Neural progenitor cell (in vitro differentiated cells): ENCODE measurements at places on chromosomes 12 and 14. TPM values are rescaled to one million over a fixed set of nuclear protein-coding genes. Genes with fewer than 3 reads are reported as not detected.

- DNase-seq: no peak
Measured at GRCh38 chr12:68252077-68252476, 1.3 kb downstream of the IL22 start.

GRCh38 chr14:82905762-82906161 lies 1372.1 kb upstream of the SEL1L start:
- no peak for DNase-seq

GRCh38 chr14:58805057-58805456 lies 167.3 kb downstream of the DACT1 start:
- DNase-seq: no peak

GRCh38 chr12:106345746-106346145 lies 11.8 kb upstream of the POLR3B start:
- DNase-seq: peak; percentile 72

- peak; percentile 9 for DNase-seq
Measured at GRCh38 chr14:25381498-25381897, 331.6 kb upstream of the STXBP6 start.

DNA sequence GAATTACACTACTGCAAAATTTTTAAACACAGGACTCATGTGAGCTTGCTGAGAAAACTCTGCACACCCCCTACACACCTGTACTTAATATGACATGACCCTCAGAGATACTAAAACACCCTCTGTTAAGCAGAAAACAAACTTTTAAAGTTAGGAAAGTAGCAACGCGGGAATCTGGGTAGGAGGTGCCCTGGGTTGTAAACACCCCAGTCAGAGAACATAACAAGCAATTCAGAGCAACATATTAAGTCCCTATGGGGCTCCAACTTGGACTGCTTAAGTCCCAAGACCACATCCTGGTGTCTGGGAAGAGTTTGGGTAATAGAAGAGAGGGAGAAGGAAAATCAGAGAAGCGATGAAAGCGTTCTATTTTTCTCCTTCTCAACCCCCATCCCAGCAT lies 1.2 kb downstream of the ATF7 start:
- no peak for DNase-seq

- peak; percentile 12 for DNase-seq
Measured at GRCh38 chr12:106251631-106252455, 4.0 kb upstream of the CKAP4 start.

DNA sequence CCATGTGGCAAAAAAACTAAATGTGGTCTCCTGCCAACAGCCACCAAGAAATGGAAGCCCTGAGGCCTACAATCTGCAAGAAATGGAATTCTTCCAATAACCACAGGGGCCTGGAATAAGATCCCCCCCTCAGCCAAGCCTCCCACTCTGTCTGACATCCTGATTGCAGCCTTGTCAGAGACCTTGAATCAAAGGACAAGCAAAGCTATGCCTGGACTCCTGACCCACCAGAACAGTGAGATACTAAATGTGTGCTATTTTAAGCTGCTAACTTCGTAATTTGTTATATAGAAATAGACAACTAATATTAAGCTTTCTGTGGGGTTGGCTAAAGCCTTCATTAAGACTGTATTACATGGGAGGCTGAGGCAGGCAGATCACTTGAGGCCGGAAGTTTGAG lies 77.7 kb downstream of the TBX5 start:
- no peak for DNase-seq

- DNase-seq: no peak
Measured at GRCh38 chr14:54728700-54729527, 162.0 kb downstream of the SAMD4A start.

DNA sequence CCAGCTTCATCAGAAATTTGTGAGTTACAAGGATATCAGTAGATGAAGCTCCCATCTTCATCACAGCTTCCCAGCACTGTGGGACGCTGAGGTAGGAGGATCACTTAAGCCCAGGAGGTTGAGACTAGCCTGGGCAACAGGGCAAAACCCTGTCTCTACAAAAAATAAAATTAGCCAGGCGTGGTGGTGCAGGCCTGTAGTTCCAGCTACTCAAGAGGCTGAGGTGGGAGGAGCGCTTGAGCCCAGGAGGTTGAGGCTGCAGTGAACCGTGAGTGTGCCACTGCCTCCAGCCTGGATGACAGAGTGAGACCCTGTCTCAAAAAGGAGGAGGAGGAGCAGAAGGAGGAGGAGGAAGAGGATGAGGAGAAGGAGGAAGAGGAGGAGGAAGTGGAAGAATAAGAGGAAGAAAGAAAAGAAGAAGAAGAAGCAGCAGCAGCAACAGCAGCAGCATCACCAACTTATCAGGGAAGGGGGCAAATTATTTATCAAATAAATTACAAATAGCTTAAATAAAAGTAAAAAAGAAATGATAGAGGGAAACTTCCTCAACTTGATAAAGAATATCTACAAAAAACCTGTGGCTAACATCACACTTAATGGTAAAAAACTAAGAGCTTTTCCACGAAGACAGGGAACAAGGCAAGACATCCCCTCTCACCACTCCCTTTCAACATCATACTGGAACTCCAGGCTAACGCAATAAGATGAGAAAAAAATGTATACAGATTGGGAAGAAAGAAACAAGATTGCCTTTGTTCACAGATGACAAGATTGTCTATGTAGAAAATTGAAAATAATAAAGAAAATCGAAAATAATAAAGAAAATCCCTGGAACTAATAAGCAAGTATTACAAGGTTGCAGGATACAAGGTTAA lies 69.6 kb downstream of the NINJ2 start:
- DNase-seq: no peak

- DNase-seq: no peak
Measured at GRCh38 chr14:50070840-50071548, 45.4 kb downstream of the VCPKMT start.

- no peak for DNase-seq
Measured at GRCh38 chr12:98280152-98280551, 235.2 kb upstream of the TMPO start.

GRCh38 chr14:99252443-99252939 lies 19.5 kb downstream of the BCL11B start:
- no peak for DNase-seq

- DNase-seq: no peak
Measured at GRCh38 chr14:105860615-105861580, 334.5 kb downstream of the TMEM121 start.

DNA sequence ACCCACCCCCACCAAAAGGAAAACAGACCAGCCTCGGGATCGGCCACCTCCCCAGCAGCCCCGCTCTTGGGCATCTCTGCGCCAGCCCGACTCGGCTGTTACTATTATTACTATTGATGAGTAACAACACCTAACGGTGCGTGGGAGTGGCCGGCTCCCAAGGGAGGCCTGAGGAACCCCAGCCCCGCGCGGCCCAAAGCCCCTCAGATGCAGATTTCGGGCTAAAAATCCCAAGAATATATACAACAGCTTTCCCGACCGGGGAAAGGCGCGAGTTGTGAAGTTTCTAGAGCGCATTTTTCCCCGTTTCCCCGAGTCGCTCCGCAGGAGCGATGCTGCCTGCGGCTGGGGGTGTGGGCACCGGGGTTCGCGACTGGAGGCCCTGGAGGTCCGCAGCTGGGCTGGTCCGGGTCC lies 565 bp downstream of the NT5DC3 start:
- DNase-seq: no peak

DNA sequence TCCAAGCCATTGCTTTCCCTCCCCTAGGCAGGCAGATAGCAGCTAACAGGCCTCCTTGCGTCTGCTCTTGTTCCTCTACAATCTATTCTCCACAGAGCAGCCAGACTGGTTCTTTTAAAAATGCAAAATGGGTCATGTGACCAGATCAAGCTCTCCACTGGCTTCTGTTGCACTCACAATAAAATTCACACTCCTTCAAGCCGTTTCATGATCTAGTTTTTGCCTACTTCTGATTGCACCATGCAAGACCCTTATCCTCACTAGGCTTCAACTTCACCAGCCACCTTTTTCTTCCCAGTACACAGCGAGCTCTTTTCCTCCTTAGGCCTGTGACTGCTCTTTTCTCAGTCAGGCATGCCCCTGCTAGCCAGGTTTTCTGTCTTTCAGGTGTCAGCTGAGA lies 6.1 kb upstream of the KRAS start:
- DNase-seq: peak; percentile 23

- no peak for DNase-seq
Measured at GRCh38 chr14:77327111-77327510, 6.3 kb downstream of the GSTZ1 start.

DNA sequence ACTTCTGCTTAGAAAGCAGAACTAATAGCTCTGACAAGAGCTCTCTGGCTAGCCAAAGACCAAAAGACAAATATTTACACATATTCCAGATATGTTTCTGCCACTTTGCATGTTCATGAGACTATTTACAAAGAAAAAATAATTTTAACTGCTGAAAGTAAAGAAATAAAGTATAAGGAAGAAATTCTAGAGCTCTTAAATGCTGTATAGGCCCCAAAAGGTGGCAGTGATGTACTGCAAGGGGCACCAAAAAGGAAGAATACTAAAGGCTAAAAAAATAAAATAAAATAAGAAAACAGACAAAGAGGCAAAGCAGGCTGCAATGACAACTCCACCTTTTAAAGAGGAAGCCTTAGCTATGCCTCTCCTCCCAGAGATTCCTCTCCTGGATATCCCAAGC lies 23.0 kb downstream of the KLRK1 start:
- no peak for DNase-seq

DNA sequence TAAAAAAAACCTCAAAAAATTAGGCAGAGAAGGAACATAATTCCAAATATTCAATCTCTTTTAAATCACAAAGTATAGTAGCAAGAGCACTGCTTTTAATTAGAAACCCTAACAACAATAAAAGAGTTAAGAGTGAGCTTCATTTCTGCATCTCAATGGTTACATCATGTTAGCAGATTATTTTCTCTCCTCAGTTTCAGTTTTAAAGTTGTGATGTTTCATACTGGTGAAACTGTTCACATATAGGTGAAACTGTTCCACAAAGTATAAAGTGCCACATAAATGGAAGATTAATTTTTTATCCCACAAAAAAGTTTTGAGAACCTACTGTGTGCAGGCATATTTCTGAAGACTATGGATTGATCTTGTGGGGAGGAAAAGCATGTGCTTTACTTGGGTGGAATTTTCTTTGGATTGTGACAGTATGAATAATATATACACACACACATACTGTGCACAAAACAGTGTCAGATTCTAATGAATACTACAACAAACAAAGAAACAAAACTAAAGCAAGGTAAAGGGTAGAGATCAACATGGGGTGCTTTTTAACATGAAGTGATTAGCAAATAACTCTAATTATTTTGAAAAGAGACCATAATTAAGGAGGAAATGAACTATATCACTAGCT lies 17.1 kb downstream of the LUM start:
- DNase-seq: no peak

DNA sequence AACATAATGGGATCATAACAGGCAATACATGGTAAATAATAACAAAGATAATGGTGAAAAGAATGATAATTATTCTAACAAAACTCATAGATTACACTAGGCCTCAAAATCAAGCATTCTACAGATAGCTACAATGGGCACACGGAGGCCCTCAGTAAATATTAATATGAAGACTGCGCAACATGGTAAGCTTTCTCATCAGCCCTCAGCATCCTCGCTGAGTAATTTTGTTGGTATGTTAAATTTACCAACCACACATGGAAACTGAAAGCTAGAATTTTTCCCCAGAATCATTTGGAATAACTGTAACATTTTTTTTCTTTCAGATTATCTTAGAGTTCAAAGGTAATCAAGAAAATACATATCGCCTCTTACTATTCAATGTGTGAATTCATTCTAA lies 74.2 kb upstream of the PYGL start:
- DNase-seq: no peak

- no peak for DNase-seq
Measured at GRCh38 chr12:130965668-130966067, 12.0 kb downstream of the ADGRD1 start.

DNA sequence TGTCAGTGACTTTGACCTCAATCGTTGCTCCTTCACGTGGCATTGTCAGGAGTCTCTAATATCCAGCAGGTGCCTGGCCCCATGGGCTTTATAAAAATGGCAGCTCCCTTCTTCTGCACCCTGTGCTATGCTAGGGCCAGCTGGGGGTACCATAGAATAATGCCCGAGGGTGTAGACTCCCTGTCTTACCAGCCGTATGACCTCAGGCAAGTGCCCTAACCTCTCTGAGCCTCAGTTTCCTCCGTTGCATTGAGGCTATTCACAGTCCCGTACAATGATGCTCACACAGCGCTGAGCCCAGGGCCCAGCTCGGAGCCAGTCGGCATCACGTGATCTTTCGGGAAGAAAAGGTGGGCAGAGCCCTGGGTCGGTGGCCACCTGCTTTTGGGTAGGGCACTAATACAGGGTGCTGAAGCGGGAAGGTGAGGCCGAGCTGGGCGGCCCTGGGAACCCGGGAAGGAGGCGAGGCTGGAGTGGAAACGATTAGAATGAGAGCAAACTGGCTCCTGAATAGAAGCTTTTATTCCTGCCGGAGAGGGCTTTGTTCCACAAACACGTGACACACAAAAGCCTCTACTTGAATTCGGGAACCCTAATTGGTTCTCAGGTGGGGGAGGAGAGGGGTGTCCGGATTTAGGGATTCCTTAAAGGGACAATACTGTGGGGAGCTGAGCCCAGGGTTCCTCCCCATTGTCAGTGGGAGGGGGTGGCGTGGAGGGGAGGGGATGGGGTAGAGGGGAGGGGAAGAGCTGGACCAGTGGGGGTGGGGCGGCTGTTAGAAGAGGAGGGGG lies 19.9 kb upstream of the MSI1 start:
- peak; percentile 97 for DNase-seq

DNA sequence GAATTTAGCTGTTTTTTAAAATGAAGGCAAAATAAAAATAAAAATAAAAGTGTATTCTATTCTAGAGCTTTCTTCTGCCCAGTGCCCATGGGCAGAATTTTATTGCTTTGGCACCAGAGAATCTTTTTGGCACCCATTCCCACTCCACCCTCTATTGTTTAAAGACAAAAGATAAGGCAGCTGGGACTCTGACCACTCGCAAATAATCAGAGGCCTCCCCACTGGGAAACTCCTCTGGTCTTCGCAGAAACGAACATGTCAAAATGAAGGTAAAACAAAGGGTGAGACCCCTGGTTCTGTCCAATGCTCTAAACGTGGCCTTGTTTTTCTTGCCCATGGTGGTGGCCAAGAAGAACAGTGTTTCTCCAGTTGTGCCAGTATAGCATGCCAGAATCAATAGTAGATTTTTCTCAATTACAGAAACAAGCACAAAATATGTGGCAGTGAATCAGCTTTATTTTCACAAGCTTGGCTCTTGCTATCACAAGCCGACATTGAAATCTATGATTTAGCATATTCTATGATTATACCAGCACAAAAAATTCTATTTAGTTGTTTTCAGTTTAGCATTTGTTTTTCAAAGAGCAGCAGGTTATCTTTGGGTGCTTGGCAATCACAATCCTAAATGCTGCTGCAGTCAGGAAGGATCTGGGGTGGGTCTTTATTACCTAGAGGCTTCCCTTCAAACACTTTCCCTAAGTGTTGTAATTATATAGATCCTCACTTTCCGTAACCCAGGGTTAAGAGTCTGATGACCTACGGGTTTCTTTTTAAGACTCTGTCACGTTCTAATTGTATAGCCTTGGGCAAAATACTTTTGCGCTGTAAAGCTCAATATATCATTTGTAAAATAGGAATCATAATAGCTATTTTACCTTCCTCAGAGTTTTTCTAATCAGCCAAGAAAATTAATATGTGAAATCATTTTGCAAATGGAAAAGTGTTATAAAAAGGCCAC lies 50.5 kb downstream of the KITLG start:
- DNase-seq: peak; percentile 20

The VRTN gene
- total RNA-seq: 7.9 and 18.6 TPM in 2 replicates

The KRT71 gene
- not detected in 2 replicates for total RNA-seq

The RNASE7 gene
- total RNA-seq: not detected in 2 replicates

The FLVCR2 gene
- 1.7 and 2.8 TPM in 2 replicates for total RNA-seq
